ENCODE measurements at places on chromosomes 1 and 21.

GRCh38 chr1:164641353-164641730, 82.4 kb downstream of the PBX1 start:
- no peak for DNase-seq

DNA sequence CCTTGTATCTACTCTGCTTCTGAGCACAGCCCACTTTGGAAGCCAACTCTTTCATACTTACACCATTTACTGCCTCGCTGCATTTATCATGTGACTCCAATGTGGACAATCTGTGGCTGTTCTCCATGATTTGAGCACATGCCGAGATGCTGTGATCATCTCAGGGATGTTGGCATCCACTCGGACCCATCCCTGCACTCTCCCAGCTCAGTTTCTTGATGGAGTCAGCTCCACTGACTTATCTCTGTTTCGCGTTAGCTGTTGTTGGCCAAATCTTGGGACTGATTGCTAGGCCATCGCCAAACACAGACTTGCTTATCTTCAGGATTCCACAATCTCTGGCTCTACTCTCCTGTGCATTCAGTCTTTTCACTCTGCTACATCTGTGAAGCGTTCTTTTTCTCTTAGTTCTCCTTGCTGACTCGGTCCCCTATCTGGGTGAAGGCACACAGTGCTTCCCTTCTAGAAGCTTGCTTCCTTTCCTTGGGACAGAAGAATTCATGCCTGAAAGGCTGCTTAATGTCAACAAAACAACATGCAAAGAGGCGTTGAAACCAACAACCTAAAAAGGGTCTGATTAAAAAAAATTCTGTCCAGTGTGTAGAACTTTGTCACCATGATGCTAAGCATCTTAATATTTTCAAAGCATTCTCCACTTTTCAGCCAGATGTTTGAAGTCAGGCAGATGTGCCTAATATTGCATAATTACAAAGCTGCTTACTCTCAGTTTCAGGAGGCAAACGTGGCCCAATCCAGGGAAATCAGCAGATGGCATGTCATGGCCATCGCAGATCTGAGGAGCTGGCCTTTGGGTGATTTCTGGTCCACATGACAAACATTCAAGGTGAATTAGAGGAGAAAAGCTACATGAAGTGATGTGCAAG, 120.7 kb downstream of the NGF start:
- no peak for DNase-seq

DNA sequence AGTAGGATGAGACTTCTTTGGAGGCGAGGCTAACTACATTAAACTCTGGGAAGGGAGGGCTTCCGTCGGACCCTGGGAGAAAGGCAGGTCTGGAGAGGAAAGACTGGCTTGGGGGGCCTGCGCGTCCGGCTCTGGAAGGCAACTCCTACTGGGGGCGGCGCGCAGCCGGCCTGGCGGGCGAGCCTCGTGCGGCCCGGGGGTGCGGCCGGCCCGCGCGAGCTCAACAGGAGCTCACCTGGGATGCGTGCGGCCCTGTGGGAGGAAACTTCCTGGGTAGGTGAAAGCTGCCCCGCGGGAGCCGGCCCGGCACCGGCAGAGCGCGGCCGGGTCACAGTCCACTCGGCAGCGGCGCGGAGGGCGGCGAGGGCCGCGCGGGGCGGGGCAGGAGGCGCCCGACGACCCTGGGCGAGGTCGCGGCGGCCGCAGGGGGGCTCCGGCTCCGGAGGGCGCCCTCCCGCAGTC, 449 bp downstream of the EPS15 start:
- DNase-seq, result peak; percentile 46

DNA sequence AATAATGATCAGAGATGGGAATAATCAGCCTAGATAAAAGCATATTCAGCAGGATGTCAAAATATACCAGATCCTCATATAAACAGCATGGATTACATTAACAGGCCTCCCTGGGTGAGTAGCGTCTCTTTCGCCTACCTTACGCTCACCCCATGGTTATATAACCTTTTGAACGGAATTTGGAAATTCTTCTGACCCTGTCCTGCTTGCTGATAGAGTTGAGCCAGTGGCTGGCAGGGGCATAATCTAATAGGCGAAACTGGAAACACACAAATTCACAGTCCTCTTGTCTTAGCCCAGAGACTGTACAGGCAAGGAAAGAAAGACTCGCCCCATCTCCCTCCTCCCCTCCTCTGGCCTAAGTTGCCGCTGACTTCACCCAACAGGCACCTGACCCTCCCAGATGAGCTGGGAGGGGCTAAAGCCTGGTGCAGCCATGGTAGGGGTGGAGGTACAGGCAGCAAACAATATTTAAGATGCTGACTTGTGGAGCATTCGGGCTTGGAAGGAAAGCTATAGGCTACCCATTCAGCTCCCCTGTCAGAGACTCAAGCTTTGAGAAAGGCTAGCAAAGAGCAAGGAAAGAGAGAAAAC, at the start of gene ANGPTL7:
ANGPTL7 (plus strand) TSS at position 498 of the 594 bp plus-strand sequence. CDS start 225 bp downstream, outside the sequence.
- no peak for DNase-seq

GRCh38 chr1:119617751-119618691, 30.0 kb downstream of the ZNF697 start:
- DNase-seq, result no peak

- no peak for DNase-seq
Observed at GRCh38 chr1:55860798-55861519, 645.8 kb upstream of the USP24 start.

- no peak for DNase-seq
Observed at GRCh38 chr21:22211943-22212342, 1213.7 kb downstream of the NCAM2 start.

GRCh38 chr21:45791562-45792418, 148.3 kb downstream of the PCBP3 start:
- no peak for DNase-seq

DNA sequence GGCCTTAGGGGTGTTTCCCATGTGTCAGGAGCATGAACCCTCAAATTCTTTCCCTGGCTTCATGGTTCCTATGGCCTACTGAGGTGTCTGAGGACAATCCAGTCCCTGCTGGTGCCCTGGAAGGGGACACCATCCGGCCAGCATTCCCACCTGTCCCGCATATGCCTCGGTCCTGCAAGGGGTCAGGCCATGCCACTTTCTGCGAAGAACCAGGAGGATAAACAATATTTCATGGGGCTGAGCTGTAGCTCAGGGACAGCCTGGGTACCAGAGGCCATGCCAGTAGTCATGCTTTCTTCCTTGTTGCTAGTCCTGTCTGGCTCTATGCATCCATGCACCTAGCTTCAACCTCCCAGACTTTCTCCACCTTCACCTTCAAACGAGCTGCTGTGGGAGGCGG, 123.6 kb downstream of the MRPS6 start:
- DNase-seq, result no peak

DNA sequence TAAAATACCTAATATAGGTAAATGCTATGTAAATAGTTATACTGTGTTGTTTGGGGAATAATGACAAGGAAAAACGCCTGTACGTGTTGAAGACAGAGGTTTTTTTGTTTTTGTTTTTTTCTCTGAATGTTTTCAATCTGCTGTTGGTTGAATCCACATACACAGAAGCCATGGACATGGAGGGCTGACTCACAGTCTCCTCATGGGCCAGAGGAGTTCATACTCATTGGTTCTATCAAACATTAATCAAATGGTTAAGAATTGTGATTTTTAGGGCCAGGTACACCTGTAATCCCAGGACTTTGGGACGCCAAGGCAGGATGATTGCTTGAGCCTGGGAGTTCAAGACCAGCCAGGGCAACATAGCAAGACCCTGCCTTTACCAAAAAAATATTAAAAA, 20.5 kb downstream of the MIER1 start:
- no peak for DNase-seq

- DNase-seq, result no peak
Observed at GRCh38 chr1:228345201-228345930, 61.3 kb downstream of the TRIM11 start.

- no peak for DNase-seq
Observed at GRCh38 chr21:26041431-26042180, 129.0 kb downstream of the APP start.

DNA sequence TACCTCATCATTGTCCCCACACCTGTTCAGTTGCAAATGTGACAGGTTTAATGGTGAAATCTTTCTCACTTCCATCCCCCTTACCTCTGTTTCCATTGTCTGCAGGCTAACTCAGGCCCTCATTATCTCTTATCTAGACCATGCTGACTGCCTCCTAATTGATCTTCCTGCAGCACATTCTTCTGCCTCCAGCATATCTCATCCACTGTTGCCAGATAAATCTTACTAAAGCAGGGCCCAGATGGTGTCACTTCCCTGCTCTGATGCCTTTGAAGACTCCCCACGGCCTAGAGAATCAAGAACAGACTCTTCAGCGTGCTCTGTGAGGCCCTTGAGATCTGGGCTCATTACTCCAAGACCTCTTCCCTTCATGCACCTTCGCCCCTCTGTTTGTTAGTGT, 230.1 kb downstream of the DUSP10 start:
- no peak for DNase-seq

DNA sequence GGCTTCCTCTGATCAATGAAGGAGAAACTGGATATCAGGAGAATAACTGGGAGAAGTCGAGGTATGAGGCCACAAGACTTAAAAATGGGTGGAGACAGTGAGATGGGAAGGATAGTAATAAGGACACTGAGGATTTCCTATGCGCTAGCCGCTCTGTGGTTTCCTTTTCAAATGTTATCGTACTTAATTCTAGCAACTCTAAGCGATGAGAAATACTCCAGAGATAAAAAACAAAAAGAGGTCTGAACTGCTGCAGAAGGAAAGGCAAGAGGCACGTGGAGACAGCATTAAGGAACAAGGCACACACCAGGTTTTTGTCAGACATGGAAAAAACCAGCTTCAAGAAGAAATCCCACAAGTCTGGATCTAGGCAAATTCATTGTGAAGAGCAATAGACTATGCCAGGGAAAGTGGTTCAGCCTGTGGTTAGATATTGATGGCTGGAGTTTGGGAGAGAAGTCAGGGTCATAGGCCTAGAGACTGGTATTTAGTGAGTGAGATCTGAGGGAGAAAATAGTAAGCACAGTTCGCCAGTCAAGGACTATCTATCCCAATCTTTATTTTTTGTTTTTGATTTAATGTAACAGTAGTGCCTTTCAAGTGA, 5.3 kb downstream of the CLCA2 start:
- DNase-seq, result no peak
